ENCODE measurements at places on chromosomes 6 and 20.

- DNase-seq: no peak
Measured at GRCh38 chr20:52035498-52035897, 156.1 kb downstream of the ZFP64 start.

DNA sequence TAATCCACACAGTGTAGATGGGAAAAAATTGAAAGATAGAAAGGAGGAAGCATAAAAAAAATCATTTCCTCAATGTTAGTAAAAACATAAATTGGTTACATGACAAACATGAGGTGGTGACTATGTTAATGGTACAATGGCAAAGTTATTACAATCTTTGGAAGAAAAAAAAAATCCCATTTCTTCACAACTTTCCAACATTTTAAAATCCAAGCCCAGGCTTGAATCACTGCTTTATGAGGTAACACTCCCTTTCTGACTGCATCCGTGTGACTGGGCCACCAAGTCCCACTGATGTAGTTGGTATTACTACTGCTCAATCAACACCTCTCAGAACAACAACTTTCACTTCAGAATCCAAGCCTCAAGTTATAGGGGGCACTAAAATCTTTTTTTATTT lies 160.4 kb downstream of the BTBD9 start:
- no peak for DNase-seq

- DNase-seq: no peak
Measured at GRCh38 chr20:53576586-53577318, 16.9 kb downstream of the ZNF217 start.

DNA sequence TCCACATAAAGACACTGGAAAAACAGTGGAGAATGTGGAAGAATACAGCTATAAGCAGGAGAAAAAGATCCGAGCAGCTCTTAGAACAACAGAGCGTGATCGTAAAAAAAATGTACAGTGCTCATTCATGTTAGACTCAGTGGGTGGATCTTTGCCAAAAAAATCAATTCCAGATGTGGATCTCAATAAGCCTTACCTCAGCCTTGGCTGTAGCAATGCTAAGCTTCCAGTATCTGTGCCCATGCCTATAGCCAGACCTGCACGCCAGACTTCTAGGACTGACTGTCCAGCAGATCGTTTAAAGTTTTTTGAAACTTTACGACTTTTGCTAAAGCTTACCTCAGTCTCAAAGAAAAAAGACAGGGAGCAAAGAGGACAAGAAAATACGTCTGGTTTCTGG lies 57.1 kb downstream of the MAP3K4 start:
- no peak for DNase-seq

DNA sequence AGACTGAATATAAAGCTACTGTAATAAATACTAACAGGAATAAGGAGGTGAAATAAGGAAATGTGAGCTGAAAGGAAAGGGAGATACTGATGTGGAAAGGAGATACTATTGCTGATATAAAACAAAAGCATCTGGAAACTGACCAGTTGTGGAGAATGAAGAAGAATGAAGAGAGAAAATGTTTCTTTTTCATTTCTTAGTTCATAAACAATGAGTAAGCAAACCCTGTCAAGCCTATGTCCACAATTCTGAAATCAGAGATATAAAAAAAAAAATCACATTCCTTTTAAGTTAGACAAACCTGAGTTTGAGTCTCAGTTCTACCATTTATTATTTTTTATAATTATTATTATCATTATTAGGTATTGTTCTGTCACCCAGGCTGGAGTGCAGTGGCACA lies 121.6 kb upstream of the GJE1 start:
- no peak for DNase-seq

GRCh38 chr6:5081182-5081581 lies 4.0 kb upstream of the PPP1R3G start:
- no peak for DNase-seq

- DNase-seq: no peak
Measured at GRCh38 chr20:25706793-25707192, 10.1 kb upstream of the ZNF337 start.

Measured in WTC11 (cell line).